ENCODE measurements at places on chromosomes 2 and 18.

- DNase-seq, result no peak
Measured at GRCh38 chr2:30417253-30417652, 29.8 kb upstream of the LCLAT1 start.

DNA sequence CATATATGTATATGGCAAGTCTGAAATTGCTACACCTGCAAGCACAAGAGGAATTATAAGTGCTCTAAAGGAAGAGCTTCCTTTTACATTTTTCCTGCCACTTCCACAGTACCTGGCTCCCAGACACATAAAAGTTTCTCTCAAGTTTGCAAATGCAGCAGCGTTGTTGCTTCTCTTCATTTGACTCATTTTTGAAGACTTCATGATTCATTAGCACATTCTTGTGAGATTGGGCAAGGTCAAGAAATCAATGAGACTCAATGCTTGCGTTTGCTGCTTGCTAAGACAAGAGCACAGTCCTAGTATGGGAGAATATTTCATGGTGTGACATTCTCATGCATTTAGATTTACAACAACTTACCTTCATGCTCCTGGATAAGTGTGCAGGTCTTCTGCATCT, 42.6 kb upstream of the PDCL3 start:
- no peak for DNase-seq

DNA sequence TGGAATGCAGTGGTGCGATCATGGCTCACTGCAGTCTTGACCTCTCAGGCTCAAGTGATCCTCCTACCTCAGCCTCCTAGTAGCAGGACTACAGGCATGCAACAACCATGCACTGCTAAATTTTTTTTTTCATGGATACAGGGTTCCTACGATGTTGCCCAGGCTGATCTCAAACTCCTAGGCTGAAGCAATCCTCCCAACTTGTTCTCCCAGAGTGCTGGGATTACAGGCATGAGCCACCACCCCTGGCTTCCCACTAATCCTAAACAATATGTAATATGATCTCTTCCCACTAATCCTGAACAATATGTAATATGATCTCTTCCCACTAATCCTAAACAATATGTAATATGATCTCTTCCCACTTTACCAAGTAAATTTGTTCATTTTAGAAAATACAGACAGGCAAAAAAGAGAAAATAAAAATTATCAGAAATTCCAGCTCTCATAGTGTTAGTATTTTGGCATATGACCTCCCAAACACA, 33.7 kb upstream of the C18orf32 start:
- no peak for DNase-seq

DNA sequence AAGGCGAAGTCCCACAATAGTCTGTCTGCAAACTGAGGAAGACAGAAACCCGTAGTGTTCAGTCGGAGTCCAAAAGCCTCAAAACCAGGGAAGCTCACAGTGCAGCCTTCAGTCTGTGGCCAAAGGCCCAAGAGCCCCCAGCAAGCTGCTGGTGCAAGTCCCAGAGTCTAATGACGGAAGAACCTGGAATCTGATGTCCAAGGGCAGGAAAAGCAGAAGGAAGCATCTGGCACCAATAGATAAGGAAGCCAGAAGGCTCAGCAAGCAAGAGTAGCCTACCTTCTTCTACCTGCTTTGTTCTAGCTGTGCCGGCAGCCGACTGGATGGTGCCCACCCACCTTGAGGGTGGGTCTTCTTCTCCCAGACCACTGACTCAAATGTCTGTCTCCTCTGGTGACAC, 21.8 kb downstream of the CFAP210 start:
- no peak for DNase-seq

DNA sequence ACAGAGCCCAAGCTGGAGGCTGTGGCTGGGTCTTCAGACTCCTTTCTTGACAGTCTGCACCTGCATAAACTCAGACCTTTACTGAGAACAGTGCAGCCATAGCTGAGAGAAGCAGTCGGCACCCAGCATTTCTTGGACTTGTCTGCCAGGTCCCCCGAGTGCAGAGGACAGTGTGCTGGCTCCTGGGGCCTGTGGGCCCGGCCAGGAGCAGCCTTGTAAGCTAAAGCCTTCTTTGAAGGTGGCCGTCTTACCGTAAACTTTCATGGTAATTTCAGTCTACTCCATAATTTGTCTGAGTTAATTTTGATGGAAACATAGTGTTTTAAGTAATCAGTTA, 70.9 kb downstream of the LRRFIP1 start:
- no peak for DNase-seq

DNA sequence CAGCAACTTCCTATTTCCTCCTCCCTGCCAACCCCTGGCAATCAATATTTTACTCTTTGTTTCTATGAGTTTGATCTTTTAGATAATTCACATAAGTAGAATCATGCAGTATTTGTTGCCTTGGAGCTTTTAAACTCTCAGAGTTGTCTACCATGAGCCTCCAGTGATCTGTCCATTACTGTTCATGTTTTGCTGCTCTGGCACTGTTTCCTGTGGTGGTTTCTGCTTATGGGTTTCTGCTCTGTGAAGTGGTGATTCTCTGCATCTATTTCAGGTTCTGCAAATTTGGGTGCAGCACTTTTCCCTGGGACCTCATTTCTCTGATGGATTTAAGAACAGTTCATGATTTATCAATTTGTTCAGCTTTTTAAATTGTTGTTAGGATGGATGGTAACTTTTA, 908.1 kb upstream of the FANCL start:
- no peak for DNase-seq

- no peak for DNase-seq
Measured at GRCh38 chr2:230330725-230331124, 3.7 kb downstream of the SP140L start.

- DNase-seq, result peak; percentile 55
Measured at GRCh38 chr2:67322353-67323001, 74.7 kb upstream of the ETAA1 start.

Measured in Panc1 (cell line).